Skeletal muscle cell (primary cell): ENCODE measurements at places on chromosomes 13 and 19.

GRCh38 chr19:40080289-40080688 is 10.5 kb downstream of the ZNF780A start:
- no peak for DNase-seq

DNA sequence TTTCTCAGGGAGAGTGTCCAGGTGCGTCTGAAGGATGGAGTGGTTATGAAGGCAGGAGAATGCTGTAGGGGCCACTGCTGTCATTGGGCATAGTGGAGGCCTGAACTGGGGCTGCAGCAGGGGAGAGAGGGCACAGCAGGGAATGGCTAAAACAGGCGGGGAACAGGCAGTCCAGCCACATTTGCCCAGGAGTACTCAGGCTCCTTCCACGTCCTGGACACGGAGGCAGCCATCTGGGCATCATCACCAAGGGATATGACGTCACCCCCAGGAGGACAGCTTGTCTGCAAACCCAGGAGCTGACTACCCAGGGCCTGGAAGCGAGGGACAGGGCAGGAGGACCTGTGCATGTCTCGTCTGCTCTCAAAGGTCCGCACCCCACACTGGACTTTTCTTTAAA is 22.2 kb downstream of the VSTM2B start:
- no peak for DNase-seq

DNA sequence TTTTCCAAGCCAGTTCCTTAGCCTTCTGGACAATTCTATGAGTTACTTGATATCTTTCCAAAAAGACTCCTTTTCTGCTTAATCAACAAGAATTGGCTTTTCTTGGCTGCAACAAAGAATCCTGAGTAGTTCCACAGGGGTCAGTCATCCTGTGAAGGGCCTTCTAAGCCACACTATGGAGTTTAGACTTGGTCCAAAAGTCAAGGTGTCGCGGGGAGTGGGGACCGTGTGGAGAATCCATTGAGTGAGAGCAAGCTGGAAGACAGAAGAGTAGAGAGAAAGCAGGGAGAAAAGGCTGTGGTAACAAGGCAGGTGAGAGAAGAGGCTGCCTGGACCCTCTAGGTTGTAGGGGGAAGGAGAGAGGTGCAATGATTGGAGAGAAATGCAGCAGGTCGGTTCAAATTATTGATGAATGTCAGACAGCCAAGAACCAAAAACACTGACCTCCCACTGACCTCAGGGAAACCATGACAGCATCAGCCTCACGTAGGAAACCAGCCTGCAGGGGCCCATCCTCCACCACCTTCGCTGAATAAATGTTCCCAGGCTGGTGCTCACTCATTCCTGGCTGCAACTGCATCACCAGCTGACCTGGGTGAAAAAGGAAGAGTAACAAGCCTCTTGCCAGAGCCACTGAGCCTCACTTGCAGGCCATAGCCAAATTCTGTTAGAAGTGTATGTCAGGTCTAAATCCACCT is 7.1 kb upstream of the IFT88 start:
- no peak for DNase-seq

- no peak for DNase-seq
Measured at GRCh38 chr13:113063091-113063491, 42.5 kb upstream of the F7 start.

DNA sequence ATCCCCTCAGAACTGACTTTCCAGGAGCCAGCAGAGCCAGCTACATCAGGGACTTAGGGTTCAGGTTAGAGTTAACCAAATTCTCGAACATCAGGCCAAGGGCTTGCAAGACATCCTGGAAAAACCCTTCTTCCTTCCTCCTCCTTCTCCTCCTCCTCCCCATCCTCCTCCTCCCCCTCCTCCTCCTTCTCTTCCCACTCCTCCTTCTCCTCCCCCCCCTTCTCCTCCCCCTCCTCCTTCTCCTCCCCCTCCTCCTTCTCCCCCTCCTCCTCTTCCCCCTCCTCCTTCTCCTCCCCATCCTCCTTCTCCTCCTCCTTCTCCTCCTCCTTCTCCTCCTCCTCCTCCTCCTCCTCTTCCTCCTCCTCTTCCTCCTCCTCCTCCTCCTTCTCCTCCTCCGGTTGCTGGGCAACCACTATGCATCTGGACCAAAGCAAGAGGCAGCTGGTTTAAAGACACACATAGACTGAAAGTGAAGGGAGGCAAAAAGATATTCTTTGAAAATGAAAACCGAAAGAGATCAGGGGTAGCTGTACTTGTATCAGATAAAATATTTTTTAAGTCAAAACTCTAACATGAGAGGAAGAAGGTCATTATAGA is 5.9 kb upstream of the CCL25 start:
- DNase-seq, result no peak

DNA sequence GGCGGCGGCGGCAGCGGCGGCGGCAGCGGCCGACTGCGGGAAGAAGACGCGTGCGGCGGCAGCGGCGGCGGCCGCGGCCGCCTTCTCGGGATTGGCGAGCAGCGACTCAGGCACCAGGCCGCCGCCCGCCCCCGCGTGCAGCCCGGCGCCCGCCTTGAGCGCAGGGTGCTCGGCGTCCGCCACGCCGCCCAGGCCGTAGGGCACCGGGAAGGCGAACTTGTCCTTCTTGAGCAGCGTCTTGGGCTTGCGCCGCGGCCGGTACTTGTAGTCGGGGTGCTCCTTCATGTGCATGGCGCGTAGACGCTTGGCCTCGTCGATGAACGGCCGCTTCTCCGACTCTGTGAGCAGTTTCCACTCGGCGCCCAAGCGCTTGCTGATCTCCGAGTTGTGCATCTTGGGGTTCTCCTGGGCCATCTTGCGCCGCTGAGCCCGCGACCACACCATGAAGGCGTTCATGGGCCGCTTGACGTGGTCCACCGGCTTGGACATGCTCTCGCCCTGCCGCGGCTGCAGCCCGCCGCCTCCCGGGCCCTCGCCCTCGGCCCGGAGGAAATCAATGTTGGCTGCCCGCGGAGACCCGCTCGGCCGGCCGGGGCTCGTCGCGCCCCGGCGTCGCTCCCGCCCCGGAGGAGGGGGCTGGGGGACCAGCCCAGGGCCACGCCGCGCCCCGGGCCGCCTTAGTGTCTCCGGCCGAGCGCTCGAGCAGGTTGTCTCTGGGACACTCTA is 621 bp downstream of the SOX21 start:
- DNase-seq, result no peak
